ENCODE measurements at places on chromosomes 2 and 18. TPM values are rescaled to one million over a fixed set of nuclear protein-coding genes. Genes with fewer than 3 reads are reported as not detected.

DNA sequence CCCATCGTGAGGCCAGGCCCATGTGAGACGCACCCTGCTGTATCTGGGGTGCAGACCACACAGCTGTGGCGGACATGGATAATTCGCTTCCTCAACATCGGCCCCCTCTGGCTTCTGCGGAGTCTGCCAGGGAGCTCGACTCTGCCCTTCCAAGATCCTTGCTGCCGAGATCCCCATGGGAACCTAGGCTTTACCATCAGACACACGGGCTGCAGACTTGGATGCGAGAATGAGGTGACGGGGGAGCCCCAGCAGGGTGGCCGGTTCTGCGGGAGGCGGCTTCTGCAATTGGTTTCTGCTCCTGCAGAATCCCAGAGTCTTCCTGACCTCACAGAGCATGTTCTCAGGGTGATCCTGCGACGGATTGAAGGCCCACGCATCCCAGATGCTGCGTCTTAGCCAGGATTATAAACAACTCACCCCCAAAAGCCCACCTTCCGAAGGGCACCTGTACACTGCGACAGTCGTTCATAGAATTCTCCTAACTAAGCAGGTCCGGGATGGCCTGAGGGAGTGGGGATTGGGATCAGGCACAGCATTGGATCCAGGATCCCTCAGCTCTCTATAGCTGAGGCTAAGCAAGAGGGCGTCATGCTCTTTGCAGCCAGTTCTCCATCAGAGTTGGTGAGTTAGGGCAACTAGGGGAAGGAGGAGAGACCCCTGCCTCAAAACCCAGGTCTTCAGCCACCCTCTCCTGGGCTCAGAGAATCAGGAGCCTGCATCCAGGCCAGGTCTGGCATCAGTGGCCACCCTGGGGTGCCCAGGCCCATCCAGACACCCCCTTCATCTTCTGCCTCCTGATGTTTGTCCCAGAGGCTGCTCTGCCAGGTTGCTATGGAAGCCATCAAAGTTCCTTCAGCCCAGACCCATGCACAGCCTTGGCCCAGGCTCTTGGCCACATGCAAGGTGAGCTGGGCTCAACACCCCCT lies 74.7 kb upstream of the SNTG2 start:
- H3K27me3 ChIP-seq: no peaks in the 10 kb centered on the region
- H3K4me1 ChIP-seq: no peaks in the 10 kb centered on the region
- no peak overlapping the region for H3K4me3 ChIP-seq
- no peaks in the 10 kb centered on the region for H3K36me3 ChIP-seq
- no peak overlapping the region for H3K27ac ChIP-seq
- DNase-seq: no peak

- no peaks in the 10 kb centered on the region for H3K4me1 ChIP-seq
- H3K27ac ChIP-seq: no peak overlapping the region
- no peaks in the 10 kb centered on the region for H3K27me3 ChIP-seq
- no peak for DNase-seq
- H3K36me3 ChIP-seq: no peaks in the 10 kb centered on the region
Observed at GRCh38 chr2:197477797-197478196, 21.8 kb downstream of the HSPD1 start.

- peaks cover 9% of the 10 kb centered on the region for H3K4me1 ChIP-seq
- peak overlapping the region; percentile 61 for H3K27ac ChIP-seq
- H3K4me3 ChIP-seq: no peak overlapping the region
- H3K36me3 ChIP-seq: no peaks in the 10 kb centered on the region
Observed at GRCh38 chr2:223101340-223102039, 49.5 kb downstream of the KCNE4 start.

GRCh38 chr2:74101574-74102300 lies 46.0 kb downstream of the BOLA3 start:
- no peak overlapping the region for H3K4me3 ChIP-seq
- DNase-seq: no peak
- no peaks in the 10 kb centered on the region for H3K27me3 ChIP-seq
- H3K27ac ChIP-seq: no peak overlapping the region

- H3K27ac ChIP-seq: no peak overlapping the region
- DNase-seq: no peak
- no peaks in the 10 kb centered on the region for H3K27me3 ChIP-seq
Observed at GRCh38 chr2:60091894-60092293, 461.6 kb downstream of the BCL11A start.

GRCh38 chr2:196183172-196183473 lies 11.7 kb upstream of the STK17B start:
- DNase-seq: no peak
- H3K36me3 ChIP-seq: no peaks in the 10 kb centered on the region
- H3K4me1 ChIP-seq: no peaks in the 10 kb centered on the region
- no peaks in the 10 kb centered on the region for H3K27me3 ChIP-seq

DNA sequence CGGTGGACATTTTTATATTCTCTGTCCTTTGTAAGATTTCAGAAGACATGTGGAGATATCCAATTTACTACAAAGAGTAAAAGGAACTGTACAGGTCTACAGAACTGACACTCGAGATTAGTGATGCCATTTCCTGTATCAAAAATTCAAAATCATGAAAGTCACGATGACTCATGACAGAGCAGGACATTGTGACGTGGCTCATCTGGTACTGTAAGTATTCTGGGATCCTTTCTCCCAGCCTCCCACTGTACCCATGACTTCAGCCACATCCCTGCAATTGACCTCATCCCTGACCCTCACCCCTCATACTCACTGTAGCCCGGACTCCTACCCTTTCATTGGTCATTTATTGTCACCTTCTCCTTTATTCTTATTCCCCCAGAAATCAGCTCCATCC lies 736.5 kb downstream of the EPHA4 start:
- no peaks in the 10 kb centered on the region for H3K27me3 ChIP-seq
- no peak for DNase-seq
- H3K4me1 ChIP-seq: no peaks in the 10 kb centered on the region
- H3K27ac ChIP-seq: no peak overlapping the region
- no peak overlapping the region for H3K4me3 ChIP-seq
- H3K36me3 ChIP-seq: no peaks in the 10 kb centered on the region

- no peaks in the 10 kb centered on the region for H3K27me3 ChIP-seq
- DNase-seq: no peak
- no peaks in the 10 kb centered on the region for H3K36me3 ChIP-seq
- no peak overlapping the region for H3K4me3 ChIP-seq
- no peak overlapping the region for H3K27ac ChIP-seq
Observed at GRCh38 chr18:42921226-42921737, 194.2 kb downstream of the RIT2 start.

DNA sequence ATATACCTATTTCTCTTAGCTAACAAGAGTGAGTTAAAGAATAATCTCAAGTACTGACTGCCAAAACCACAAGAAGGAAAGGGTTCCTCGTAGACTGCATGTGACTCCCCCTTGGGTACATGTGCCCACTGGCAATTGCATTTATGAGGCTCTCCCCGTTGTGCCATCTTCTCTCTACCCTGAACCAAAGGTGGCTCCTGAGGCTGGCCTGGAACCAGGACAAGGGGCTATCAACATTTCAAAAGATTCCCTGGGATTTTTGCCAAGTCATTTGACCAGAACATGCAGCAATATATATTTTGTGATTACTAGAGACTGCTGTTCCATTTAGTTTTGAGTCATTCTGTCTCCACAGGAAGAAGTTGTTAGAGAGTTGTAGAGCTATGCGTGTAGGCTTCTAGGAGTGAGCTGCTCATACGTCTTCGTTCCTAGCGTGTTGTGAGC lies 45.8 kb downstream of the LAMA3 start:
- H3K27ac ChIP-seq: peak overlapping the region; percentile 7
- H3K36me3 ChIP-seq: no peaks in the 10 kb centered on the region
- H3K27me3 ChIP-seq: no peaks in the 10 kb centered on the region
- no peak overlapping the region for H3K4me3 ChIP-seq

The CYS1 gene
- 13.3 TPM for total RNA-seq

The DSG4 gene
- total RNA-seq: not detected

The TSPYL6 gene
- not detected for total RNA-seq

Data from uterus (tissue), 4 donors.